ENCODE measurements at places on chromosomes 11 and 22. TPM values are rescaled to one million over a fixed set of nuclear protein-coding genes. Genes with fewer than 3 reads are reported as not detected.

The IL10RA gene
- 0.07 TPM for total RNA-seq

The TBX10 gene
- not detected for total RNA-seq

The ELFN2 gene
- 9.0 TPM for total RNA-seq

The CHADL gene
- total RNA-seq: not detected

The SCGB1D1 gene
- total RNA-seq: not detected

The NXPE2 gene
- not detected for total RNA-seq

The HPX gene
- 0.44 TPM for total RNA-seq

The UCP3 gene
- 1.4 TPM for total RNA-seq

The SCUBE2 gene
- total RNA-seq: 0.52 TPM

The MAFF gene
- total RNA-seq: 13.1 TPM

The FGF4 gene
- not detected for total RNA-seq

The NDUFC2 gene
- total RNA-seq: 243 TPM

The SAA4 gene
- total RNA-seq: not detected

The MB gene
- 11.2 TPM for total RNA-seq

The SOX6 gene
- not detected for total RNA-seq

The MICALL1 gene
- 18.2 TPM for total RNA-seq

The ALDH3B1 gene
- total RNA-seq: 120 TPM

The CYP2D6 gene
- total RNA-seq: 0.31 TPM

The RHOD gene
- 42.8 TPM for total RNA-seq

The TESMIN gene
- total RNA-seq: 3.1 TPM

The SLC22A6 gene
- not detected for total RNA-seq

The APOA5 gene
- not detected for total RNA-seq

The RTN3 gene
- 101 TPM for total RNA-seq

The RAB38 gene
- total RNA-seq: 1.0 TPM

The DRD4 gene
- 0.43 TPM for total RNA-seq

The LARGE2 gene
- total RNA-seq: 3.4 TPM

The APBB1 gene
- total RNA-seq: 17.8 TPM

The HSPB2 gene
- not detected for total RNA-seq

The GSTP1 gene
- 1,648 TPM for total RNA-seq

The SCN2B gene
- not detected for total RNA-seq

The OR8A1 gene
- not detected for total RNA-seq
